ENCODE measurements at places on chromosomes 6 and 20.

- DNase-seq: no peak
Observed at GRCh38 chr20:31989030-31989645, 21.1 kb upstream of the CCM2L start.

GRCh38 chr6:3019065-3019464 lies 19.4 kb downstream of the NQO2 start:
- DNase-seq: no peak

- no peak for DNase-seq
Observed at GRCh38 chr6:68654134-68654533, 19.1 kb downstream of the ADGRB3 start.

- no peak for DNase-seq
Observed at GRCh38 chr20:57199656-57200405, 66.6 kb downstream of the BMP7 start.

- no peak for DNase-seq
Observed at GRCh38 chr20:47278907-47279348, 77.6 kb downstream of the ZMYND8 start.

GRCh38 chr6:5584078-5584482 lies 322.8 kb downstream of the FARS2 start:
- no peak for DNase-seq

DNA sequence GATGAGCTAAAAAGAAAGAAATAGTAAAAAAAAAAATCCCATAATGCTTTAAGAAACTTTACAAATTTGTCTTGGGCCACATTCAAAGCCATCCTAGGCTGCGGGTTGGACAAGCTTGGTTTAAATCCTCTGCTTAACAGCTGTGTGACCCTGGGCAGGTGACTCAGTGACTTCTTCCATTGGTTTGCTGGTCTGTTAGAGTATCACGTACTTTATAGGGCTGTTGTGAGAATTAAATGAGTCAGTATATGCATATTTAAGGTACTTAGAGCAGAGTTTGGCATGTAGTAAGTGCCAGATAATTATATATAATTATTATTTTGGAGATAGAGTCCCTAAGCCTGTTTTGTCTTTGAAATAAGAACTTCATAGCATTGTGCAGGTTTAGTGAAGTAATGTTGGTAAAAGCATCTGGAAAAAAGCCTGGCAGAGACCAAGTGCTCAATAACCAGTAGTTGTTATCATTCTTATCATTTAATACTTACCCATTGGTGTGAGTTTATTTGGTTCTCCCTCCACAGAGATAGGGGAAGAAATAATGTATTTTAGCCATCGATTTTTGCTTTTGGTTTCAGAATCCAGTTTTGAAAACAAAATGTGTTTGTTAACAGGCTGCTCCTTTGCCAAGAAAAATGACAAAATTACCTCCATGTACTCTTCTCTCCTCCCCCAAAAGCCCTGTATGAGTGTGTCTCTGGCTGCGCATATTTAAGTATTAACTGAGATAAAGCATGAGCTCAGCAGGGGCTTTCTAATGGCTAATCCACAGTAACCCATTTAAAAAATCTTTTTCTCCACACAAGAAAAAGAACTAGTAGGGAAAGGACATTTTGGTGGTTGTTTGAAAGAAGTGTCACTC lies 67.2 kb downstream of the FOXO3 start:
- DNase-seq: no peak

GRCh38 chr6:111487661-111488060 lies 4.6 kb upstream of the REV3L start:
- DNase-seq: no peak

- DNase-seq: no peak
Observed at GRCh38 chr6:148521158-148521557, 178.5 kb downstream of the SASH1 start.

DNA sequence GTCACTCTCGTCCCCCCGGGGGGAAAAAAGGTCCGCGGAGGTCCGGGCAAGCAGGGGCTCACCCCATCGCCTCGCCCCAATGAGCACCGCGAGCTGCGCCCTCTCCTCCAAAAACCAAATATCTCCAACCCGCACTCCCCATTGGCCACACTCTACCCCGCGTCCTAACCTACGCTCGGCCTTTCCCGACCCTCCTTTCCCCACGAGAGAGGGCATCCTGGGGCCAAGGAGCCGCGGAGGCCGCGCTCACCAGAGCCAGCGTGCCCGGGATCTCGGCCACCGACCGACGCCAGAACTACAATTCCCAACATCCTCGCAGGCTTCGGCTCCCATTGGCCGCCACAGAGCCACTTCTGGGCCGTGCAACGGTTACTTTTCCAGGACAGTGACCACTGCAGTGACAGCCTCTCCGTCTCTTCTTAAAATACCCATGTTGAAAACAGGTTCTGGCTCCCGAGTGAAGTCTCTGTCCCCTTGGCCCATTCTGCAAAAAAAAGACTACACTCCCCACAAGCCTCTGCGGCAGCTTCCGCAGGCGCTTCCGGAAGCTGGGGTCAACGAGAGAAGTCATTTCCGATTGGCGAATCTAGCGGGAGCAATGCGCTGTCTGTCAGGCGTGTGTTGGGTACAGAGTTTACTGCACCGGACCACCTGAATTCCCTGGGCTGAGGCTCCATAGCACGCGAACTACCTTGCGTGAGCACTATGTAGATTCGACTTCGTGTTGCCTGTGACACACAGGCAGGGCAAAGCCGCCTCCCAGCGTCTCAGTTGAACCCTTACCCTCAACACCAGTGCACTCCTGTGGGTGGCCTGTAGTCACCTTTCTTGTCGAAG lies at the start of gene ZNF343:
ZNF343 (minus strand) TSS at position 285 of the 837 bp plus-strand sequence. CDS start 15,020 bp downstream, outside the sequence.
- DNase-seq: peak; percentile 57

- no peak for DNase-seq
Observed at GRCh38 chr6:41209547-41210320, 8.8 kb upstream of the TREML2 start.

DNA sequence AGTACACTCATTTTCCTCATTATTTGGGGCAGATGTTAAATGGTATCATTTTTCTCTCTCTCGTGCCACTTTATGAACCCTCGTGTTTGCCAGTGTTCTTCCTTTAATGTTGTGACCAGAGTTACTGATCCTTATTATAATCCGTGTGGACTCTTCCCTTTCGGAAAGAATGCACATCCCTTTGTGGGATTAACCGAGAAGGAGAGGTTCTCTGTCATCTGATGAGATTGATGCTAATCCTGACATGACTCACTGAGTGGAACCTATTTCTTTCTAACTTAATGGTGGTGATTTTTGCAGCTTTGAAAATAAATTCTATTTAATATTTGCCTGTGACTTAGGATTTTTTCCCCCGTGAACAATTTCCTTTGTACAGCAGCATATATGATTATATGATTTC lies 300.0 kb upstream of the MAN1A1 start:
- no peak for DNase-seq

- DNase-seq: no peak
Observed at GRCh38 chr6:107173779-107174178, 58.5 kb upstream of the BEND3 start.

- no peak for DNase-seq
Observed at GRCh38 chr6:26421259-26422144, 18.8 kb upstream of the BTN3A3 start.

DNA sequence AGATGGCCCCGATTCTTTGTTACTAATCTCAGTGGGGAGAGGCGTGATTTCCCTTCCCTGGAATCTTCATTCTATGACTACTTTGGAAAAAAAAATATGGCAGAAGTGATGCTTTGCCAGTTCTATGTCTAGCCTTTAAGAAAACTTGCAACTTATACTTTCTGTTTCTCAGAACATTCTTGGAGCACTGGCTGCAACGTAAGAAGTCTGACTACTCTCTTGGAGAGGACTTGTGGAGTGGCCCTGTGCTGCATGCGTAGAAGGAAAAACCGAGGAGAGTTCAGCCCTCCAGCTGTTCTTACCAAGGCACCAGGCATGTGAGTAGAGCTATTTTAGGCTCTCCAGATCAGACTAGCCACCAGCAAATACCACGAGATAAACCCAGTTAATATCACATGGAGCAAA lies 77.6 kb upstream of the STXBP5 start:
- no peak for DNase-seq

GRCh38 chr6:157760589-157761330 lies 62.3 kb upstream of the SNX9 start:
- no peak for DNase-seq

- DNase-seq: no peak
Observed at GRCh38 chr6:143485967-143486366, 25.6 kb downstream of the FUCA2 start.

DNA sequence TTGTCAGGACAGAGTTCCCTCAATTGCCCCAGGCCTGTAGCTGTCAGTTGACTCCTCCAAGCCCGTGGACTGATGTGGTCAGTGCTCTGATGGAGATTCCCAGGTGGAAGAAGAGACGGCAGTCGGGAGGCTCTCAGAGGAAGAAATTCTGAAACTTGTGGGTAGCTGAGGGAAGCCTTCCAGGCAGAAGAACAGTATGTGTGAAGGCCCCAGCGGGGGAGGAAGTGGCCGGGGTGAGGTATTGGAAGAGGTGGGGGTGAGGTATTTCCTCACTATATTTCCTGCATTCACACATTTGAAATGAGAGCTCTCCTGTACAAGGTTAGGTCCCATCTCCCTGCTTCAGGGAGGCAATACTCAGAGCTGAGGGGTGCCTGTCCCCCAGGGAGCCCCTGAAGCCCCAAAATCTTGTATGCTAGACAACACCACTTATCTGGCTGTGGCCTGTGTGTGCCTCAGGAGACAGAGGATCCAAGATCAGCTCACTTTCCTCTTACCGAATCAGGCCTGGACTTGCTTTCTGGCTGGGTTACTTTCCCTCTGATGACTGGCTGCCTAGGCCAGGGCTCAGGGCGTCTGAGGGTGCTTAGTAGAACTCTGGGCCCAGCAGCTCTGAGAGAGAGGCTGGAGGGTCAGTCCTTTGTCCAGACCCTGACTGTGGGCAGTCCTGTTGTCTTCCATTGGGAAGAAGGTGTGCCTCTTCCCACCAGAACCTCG lies 49.3 kb upstream of the MYL9 start:
- peak; percentile 32 for DNase-seq

DNA sequence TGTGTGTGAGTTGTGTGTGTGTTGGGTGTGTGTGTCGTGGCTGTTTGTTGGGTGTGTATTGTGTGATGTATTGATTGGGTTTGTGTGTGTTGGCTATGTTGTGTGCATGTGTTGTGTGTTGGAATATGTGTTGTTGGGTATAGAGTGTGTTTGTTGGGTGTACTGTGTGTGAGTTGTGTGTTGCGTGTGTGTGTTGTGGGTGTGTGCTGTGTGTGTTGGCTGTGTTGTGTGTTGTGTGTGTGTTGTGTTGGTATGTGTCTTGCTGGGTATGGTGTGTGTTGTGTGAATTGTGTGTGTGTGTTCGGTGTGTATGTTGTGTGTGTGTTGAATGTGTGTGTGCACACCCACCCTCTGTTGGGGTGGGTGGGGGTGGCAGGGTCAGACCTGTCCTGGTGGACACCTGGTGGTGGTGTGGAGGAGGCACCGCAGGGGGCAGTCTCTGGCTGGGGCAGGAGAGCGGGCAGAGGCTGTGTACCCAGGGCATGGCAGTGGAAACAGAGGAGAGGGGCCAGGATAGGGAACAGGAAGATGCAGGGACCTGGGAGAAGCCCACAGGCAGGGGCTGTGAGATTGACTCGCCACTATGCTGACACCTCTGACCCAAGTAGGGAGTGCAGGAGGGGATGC lies 25.5 kb upstream of the PXDC1 start:
- no peak for DNase-seq

DNA sequence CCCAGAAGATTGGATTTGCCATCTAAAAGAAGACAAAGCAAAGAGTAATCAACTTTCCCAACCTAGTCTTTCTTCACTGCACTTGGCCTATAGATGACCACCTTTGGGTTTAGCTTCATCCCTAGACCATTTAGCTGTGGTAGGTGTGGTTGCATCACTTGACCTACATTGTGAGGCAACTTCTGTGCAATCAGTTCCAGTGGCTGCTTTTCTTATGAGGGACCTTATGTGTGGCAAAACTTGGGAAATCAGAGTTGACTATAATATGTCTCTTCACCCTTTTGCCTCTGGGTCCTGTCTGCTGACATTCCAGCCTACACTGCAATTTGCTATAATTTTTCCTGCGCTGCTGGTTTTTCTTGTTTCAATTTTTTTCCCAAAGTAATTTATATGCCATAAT lies 55.2 kb downstream of the PRDM13 start:
- no peak for DNase-seq

GRCh38 chr6:151374036-151374683 lies 17.2 kb downstream of the ZBTB2 start:
- DNase-seq: no peak

GRCh38 chr6:142118925-142119324 lies 13.8 kb upstream of the GJE1 start:
- DNase-seq: no peak

GRCh38 chr6:141704151-141704550 lies 428.6 kb upstream of the GJE1 start:
- no peak for DNase-seq

GRCh38 chr6:133501675-133502270 lies 260.6 kb downstream of the EYA4 start:
- no peak for DNase-seq

- no peak for DNase-seq
Observed at GRCh38 chr6:133986942-133987341, 33.9 kb downstream of the TBPL1 start.

DNA sequence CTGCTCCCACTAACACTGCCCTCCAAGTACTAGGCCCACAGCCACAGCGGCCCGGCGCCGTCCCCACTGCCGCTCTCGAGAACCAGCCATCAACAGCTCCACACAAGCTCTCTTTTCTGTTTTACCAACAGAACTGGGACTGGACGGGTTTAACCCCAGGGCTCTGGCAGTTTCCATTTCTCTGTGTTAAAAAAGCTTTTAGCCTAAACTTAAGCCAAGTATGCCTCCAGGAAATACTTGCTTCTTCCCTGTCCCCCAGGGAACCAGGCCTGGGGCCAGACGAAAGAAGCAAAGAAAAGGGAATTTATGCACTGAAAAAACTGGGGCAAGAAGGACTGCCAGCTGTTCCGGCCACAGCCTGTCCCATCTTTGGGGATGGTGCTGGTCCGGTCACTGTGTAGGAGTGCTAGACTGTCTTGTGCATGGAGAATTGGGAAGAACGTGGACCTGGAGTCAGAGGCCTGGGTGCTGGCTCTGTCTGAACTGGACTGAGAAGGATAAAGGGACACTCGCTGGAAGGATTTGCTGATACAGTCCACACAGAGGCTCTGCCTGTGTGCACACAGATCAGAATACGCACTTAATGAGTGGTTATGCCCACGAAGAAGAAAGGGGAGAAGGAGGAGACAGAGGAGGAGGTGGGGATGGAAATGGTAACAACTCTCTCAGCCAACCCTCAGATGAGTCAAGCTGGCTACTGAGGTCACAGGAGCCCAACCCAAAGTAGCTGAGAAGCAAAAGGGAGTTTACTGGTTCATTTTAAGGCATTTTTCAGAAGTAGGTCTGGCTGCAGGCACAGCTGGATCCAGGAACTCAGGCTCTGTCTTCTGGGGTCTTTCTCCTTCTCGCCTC lies 254.4 kb upstream of the PMEPA1 start:
- DNase-seq: no peak

- DNase-seq: no peak
Observed at GRCh38 chr6:35703554-35703953, 14.8 kb upstream of the FKBP5 start.

GRCh38 chr6:40720375-40720748 lies 133.2 kb upstream of the LRFN2 start:
- DNase-seq: no peak

DNA sequence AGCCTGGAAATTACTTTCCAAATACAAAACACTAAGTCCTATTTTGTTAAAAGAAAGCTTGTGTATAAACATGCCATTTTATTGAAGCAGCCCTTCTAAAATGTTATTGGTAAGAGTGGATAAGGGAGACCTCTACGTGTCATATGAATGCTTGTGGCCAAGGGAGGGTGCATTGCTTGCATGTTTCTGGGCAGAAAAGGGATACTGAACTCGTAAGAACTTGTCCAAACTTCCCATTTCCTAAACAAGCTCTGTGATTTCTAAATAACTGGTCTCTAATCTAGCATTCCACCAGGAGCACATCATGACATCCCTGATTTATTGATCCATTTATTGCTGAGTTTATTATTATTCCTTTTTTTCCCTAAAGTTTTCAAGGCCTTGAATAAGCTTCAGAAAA lies 474.1 kb downstream of the CD109 start:
- DNase-seq: no peak

Measured in stimulated activated CD8-positive, alpha-beta memory T cell treated with anti-CD3 and anti-CD28 coated beads, Interleukin-15, amount 100 ng/mL, for 1 hour (primary cell).